ENCODE measurements at places on chromosomes 16 and 17.

DNA sequence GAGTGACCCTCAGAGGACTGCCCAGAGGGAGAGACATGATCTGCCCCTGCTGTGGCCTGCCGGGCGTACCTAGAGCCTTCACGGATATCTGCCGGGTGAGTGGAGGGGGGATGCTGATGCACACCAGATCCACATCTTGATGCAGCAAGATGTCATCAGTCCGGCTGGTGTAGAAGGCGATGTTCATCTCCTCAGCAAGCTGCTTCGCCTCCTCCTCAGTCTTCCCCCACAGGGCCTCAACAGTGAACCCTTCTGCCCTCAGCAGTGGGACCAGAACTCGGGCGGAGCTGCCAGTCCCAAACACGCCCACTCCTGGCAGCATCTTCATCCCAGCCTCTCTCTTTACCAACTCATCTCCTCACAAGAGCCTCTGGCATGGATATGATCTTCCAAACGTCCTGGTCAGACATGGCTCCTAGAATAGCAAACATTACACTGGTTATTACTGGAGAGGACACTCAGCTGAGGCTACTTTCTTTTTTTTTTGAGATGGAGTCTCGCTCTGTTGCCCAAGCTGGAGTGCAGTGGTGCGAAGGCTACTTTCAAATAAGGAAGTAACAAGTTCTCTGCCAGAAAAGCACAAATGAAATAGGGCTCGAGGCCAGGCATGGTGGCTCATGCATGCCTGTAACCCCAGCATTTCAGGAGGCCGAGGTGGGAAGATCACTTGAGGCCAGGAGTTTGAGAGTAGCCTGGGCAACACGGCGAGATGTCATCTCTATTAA is 18.9 kb downstream of the C16orf86 start:
- no peak for DNase-seq

DNA sequence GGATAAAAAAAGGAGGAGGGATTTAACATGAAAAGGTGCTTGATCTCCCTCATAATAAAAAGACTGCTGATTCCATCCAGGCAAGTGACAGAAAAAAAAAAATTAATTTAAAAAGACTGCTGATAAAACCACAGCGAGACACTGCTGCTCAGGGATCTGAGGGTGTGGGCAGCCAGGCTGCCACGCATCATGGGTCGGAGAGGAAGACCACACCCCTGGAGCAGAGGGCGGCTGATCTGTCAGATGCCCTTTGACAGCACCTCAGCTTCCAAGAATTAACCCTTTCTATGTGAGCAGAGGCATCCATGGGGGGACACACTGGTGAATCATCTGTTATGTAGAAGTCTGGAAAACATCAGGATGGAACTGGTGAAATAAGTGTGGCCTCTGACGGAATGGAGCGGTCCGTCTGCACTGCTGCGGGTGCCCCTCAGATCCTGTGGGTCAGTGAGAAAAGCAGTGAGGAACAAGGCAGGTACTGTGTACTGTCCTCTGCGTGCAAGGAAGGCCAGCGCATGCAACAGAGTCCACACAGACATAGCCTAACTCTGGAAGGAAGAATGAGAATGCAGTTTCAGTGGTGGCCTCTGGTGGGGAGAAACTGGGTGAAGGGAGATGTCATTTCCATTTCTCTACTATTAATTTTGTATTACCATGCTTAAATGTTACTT is 19.8 kb downstream of the MAPT start:
- no peak for DNase-seq

- no peak for DNase-seq
Observed at GRCh38 chr16:63175313-63175712, 1139.1 kb upstream of the CDH8 start.

- DNase-seq: no peak
Observed at GRCh38 chr16:78506367-78507193, 407.1 kb downstream of the WWOX start.

- no peak for DNase-seq
Observed at GRCh38 chr17:68533887-68534694, 21.9 kb downstream of the PRKAR1A start.

- DNase-seq: no peak
Observed at GRCh38 chr16:83959656-83960434, 6.8 kb downstream of the OSGIN1 start.

DNA sequence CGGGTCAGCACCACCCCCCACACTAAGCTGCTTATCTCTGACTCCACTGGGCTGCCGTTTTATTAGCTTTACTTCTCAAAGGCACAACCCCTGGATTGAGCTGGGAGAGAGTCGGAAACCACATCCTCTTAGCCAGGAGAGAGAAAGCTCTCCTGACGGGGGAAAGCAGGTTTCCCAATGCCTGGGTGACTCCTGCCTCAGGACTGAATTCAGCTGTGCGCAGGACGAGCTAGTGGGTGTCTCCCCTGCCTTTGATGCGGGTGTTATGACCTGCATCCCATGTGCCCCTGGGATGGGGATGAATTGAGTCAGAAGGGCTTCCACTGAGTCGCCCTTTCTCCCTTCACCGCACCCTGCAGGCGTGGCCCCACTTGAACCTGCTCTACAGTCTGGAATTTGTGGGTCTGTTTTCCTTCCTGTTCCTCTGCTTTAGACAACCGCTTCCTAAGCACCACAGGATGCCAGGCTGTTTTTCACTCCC is 819.2 kb upstream of the EEF2KMT start:
- no peak for DNase-seq

- DNase-seq: no peak
Observed at GRCh38 chr17:73465953-73466230, 154.1 kb upstream of the CDC42EP4 start.
